ENCODE measurements at places on chromosomes 12 and 14.

DNA sequence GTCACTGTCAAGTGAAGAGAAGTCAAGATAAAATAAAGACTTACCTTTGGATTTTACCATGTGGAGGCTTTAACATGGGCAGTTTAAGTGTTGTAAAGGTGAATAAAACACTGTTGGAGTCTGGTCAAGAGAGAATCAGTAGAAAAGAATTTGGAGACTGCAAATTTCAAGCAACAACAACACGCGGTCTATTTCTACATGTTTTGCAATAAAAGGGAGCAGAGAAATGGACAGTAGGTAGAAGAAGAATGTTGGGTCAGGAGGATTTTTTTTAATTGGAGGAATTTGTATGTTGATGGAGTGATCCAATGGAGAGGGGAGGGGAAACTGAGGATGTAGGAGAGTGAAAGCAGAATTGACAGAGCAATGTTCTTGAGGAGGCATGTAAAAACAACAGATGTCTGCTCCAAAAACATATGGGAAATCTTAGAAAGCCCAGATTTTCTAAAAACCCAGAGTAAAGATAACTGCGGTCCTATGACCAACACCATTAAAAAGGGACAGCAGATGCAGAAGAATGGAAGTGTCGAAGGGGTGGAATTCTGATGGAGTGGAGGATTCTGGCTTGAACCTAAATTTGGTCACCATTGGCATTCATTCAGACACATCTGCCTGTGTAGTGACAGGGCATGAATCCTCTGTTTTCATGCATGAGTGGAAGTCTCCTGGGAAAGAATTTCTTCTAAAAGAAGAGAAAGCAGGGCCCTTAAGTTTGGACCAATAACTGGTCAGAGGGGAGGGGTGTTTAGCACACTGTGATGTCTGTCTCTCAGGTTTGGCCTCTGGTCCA is 68.0 kb upstream of the OSBPL8 start:
- no peak for DNase-seq

DNA sequence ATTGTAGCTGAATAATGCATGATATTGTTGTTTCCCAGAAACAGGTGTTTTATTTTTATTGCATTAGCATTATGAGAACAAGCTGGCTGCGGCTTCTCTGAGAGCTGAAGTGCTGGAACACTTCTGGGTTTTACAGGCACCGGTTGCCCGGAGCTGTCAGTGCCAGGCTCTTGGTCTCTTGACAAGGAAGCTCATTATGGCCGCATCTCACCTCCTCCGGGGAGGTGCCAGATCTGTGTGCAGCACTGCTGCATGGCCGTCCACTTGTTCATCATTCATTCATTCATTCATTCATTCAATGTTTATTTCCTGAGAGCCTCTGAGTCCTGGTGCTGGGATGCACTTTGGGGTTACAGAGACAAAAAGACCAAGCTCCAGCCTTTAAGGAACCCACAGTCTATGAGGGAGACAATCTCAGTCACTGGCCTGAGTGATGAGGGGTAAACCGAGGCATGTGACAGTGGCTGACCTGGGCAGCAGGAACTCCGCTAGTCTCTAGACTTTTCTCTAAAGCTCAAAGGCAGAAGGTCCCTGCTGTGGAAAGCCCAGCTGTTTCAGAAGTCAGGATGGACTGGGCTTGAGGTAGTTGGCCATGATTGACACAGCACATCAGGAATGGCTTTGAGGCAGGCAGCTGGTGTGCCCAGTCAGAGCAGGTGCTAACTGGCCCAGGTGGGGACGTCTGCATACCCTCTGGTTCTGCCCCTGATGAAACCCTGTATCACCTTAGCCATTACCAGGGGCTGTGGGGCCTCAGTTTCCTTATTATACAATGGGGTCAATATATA is 181.0 kb downstream of the ADGRD1 start:
- no peak for DNase-seq

GRCh38 chr12:89019439-89020120 is 332.7 kb downstream of the DUSP6 start:
- DNase-seq = peak; percentile 70

DNA sequence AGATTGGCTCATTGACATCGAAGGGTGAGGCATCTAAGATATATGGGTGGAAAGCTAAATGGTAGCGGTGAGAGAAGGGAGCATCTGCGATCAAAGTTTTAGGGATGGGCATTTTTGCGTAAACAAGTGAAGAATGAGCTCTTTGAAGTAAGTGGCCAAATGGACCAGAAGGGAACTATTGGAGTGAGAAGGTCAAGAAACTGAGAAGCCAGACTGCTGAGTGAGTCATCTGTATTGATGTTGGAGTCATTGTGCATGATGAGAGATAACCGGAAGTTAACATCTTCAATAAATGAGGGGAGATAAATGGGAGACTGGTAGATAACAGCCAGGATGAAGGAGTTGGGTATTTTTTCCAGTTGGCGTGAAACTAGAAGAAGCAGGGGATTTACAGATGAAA is 271.9 kb upstream of the PDE3A start:
- no peak for DNase-seq

DNA sequence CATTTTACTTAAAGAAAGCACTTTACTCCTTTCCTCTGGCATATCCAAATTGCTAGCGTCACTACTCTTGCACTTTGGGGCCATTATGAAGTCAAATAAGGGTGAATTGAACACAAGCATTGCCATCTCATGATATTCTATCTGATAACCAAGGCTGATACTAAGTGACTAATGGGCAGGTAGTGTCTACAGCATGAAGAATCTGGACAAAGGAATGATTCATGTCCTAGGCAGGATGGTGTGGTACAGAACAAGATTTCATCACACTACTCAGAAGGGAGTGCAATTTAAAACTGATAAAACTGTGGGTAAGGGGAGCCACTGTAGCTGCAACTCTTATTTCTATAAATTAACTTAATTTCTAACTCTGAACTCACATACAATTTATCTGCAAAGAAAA is 7.7 kb upstream of the SLC6A15 start:
- DNase-seq = no peak

DNA sequence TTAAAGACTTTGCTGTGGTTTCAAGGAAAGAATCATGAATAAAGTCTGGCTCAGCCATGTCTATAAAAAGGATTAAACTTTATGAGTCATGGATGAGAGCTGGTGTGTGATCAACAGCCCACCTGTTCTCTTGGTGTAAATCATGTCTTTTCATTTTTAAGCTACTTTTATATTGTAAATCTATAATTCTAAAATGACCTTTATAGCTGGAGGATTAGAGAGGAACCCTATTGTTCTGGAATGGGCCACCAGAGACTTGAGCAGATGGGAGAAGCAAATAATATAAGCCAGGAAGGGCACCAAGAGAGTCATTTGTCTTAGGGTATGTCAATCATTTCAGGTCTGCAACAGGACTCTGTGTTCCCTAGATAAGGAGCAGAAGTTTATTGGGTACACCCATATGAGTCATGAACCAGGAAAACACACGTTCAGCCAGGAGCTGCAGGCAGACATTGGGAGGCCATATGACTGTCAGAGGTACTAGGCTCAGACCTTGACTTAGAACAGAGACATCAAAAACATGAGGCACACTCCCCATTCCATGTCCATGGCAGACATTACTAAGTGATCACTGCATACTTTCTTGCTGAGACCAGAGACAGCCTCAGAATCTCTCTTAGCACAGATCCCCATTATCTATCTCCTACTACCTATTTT is 49.3 kb downstream of the NDUFA12 start:
- DNase-seq = no peak

- peak; percentile 38 for DNase-seq
Observed at GRCh38 chr12:55931780-55932550, 1.0 kb downstream of the DGKA start.

DNA sequence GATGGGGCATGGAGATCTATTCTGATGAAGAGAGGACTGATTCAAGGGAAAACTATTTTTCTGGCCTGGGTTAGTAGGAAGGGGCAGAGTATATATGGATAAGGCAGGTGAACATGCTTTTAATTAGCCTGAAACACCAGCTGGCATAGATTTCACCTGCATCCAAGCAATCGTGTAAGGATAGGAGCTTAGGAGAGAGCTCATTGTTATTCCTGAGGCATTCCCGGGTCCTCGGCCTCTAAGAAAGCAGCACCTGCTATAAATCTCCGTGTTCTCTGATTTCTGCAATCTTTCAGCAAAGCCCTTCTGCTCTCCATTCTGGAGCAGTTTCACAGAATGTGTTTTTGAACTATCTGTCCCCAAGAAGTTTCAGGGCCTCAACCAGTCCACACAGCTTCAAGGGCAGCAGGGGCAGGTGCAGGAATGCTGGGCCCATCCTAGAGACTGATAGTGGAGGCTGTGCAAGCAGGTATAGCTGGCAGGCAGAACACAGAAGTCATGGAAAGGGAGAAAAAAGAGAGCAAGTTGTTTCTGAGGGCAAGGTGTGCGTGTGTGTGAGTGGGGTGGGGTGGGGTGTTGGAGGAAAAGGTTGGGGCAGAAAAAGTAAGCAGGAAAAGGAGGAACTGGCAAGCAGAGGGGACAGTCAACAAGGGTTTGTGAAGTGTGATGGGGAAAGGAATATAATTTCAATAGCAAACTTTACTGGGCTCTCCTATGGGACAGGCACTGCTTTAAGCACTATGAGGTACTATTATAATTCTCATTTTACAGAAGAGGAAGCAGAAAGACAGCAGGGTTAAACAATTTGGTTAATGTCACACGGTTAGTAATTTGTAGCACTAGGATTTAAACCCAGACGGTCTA is 203.7 kb upstream of the SSTR1 start:
- DNase-seq = no peak

DNA sequence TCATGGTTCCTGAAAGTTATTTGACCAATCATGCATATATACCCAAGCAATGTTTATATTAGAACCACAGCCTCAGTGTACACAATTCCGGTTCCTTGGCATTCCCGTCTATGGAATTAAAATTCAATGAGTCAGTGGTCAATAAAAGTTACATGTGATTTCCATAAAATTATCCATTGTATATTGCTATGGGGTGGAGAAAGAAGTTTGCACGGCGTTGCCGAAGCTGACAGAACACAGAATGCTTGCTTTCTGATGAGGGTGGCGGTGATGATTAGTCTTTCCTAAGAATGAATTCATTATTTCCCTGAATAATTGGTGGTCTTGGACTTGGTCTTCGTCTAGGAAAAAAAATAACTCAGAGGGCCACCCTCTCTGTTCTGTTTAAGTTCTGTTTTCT is 214.1 kb downstream of the ANO2 start:
- no peak for DNase-seq

GRCh38 chr12:11134305-11134704 is at the start of gene TAS2R30:
Gene TAS2R30, minus strand, starts transcription at chr12:11134644. Its CDS starts 400 bp downstream, at chr12:11134244.
- DNase-seq = no peak

Data from activated gamma-delta T cell treated with Interleukin-2 at 50 U/mL for 16 hours (primary cell).